ENCODE measurements at places on chromosomes 3 and 15. TPM values are rescaled to one million over a fixed set of nuclear protein-coding genes. Genes with fewer than 3 reads are reported as not detected.

Gene RASL12
- total RNA-seq = 0.39 TPM

Gene WDR49
- 0.56 TPM for total RNA-seq

Gene GPR149
- total RNA-seq = not detected

Gene TRAT1
- not detected for total RNA-seq

Gene BHLHE40
- 56.2 TPM for total RNA-seq

Gene GRAMD2A
- total RNA-seq = 0.46 TPM

Gene ZNF621
- 18.5 TPM for total RNA-seq

Gene ACVR2B
- 4.0 TPM for total RNA-seq

Gene CLDN16
- total RNA-seq = 0.30 TPM

Gene DLG1
- total RNA-seq = 64.5 TPM

Gene CSTA
- total RNA-seq = 1.2 TPM

Gene CFAP92
- not detected for total RNA-seq

Gene FGD5
- total RNA-seq = 0.20 TPM

Gene LDHAL6B
- not detected for total RNA-seq

Gene CAV3
- not detected for total RNA-seq

Gene AMIGO3
- total RNA-seq = not detected

Gene PTPRG
- total RNA-seq = 72.5 TPM

Gene SLC15A2
- total RNA-seq = 0.26 TPM

Gene TM2D3
- 40.8 TPM for total RNA-seq

Gene ANKUB1
- not detected for total RNA-seq

Gene TM6SF1
- 0.83 TPM for total RNA-seq
